AG04450 (cell line): ENCODE measurements at places on chromosomes 1 and 21. TPM values are rescaled to one million over a fixed set of nuclear protein-coding genes. Genes with fewer than 3 reads are reported as not detected.
A peak's percentile ranks its signal among the peaks of the same experiment; 100 is the strongest.

The MROH9 gene
- not detected in 2 replicates for polyA plus RNA-seq

DNA sequence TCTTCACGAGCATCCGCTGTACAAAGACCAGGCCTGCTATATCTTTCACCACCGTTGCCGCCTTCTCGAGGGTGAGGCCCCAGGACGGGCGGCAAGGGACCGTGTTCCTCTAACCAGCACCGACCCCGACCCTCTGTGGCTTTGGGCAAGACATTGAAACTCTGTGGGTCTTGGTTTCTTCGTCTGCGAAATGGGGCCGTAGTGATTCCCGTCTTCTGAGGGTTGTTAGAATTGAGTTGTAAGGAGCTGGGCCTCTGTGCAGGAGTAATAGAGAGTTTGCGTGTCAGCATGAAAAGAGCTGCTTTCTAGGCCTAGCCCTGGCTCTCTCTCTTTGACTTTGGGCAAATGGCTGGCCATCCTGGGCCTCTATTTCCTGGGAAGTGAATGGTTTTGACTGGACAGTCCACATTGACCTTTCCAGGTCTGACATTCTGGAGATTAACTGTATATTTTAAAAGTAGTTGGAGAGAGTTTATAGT lies 591 bp downstream of the MRPL37 start:
- no peak for DNase-seq

GRCh38 chr1:212315907-212316306 lies 30.7 kb downstream of the PPP2R5A start:
- no peak for DNase-seq

DNA sequence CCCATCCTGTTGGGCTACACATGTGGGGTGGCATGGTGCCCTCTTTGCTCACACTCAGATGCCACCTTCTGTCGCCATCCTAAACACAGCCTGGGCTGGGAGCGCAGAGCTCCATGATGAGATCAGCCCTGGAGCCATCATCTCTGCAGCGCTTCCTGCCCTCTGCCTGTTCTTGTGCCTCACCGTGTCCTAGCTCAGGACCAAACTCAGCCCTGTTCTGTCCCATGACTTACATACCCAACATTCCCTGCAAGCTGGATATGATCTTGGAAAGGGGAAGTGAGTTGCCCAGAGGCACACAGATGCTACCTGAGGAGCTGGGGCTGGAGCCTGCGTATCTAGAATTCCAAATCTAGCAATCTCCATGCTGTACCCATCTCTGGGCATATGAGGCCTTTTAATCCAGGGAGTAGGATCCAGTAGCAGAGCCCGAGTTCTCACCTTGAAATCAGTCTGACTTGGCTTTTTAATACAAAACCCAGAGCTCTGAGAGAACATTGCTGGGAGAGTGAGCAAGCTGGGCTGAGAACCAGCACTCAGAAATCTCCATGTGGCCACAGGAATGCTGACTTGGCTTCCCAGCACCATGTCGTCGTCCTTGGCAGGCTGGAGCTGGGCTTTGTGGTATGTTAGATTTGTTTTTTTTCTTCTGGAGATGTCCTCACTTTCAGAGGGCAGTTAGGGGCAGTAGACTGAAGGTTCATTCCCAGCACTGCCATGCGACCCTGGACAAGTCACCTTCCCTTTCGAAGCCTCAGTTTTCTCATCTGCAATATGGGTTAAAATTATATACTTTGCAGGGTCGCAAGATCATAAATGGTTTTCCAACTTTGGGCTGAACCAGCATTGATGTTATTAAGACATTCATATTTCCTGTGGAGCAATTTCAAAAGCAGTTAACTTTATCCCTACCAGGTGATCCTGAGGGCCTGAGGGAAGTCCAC lies 2.6 kb downstream of the ALPL start:
- peak; percentile 89 for DNase-seq

GRCh38 chr1:229147072-229147471 lies 123.8 kb upstream of the RAB4A start:
- no peak for DNase-seq

The KRTAP21-2 gene
- polyA plus RNA-seq = not detected in 2 replicates

The CXADR gene
- polyA plus RNA-seq = 0.67 and 0.99 TPM in 2 replicates

The C1orf53 gene
- polyA plus RNA-seq = 6.2 and 6.4 TPM in 2 replicates

The DCST1 gene
- not detected in 2 replicates for polyA plus RNA-seq

- no peak for DNase-seq
Observed at GRCh38 chr1:214331827-214332423, 51.0 kb downstream of the SMYD2 start.

DNA sequence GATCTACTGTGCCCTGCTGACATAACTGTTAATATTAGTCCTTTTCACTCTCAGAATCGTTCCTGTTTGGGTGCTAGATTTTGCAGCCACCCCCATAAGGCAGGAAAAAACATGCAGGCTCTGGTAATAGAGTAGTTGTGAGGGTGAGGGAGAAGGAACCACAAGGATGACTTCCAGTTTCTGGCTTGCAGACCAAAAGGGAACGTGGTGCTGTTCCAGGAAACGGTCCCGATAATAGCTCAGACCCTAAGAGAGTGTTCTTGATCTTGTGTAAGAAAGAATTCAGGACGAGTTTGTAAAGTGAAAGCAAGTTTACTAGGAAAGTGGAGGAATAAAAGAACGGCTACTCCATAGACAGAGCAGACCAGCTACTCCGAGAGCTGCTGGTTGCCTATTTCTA lies 50.7 kb upstream of the RHOU start:
- DNase-seq = no peak

GRCh38 chr1:83515578-83516154 lies 483.3 kb downstream of the TTLL7 start:
- DNase-seq = no peak

- DNase-seq = no peak
Observed at GRCh38 chr21:41651830-41652229, 115.0 kb downstream of the RIPK4 start.

- DNase-seq = no peak
Observed at GRCh38 chr1:169288011-169288414, 79.6 kb downstream of the NME7 start.

The RSPO1 gene
- 0.04 TPM in 1 of 2 replicates, not detected in the other for polyA plus RNA-seq

The ZNHIT6 gene
- polyA plus RNA-seq = 18.9 and 19.2 TPM in 2 replicates

The OR14K1 gene
- polyA plus RNA-seq = not detected in 2 replicates

The BRWD1 gene
- 13.7 and 19.7 TPM in 2 replicates for polyA plus RNA-seq

DNA sequence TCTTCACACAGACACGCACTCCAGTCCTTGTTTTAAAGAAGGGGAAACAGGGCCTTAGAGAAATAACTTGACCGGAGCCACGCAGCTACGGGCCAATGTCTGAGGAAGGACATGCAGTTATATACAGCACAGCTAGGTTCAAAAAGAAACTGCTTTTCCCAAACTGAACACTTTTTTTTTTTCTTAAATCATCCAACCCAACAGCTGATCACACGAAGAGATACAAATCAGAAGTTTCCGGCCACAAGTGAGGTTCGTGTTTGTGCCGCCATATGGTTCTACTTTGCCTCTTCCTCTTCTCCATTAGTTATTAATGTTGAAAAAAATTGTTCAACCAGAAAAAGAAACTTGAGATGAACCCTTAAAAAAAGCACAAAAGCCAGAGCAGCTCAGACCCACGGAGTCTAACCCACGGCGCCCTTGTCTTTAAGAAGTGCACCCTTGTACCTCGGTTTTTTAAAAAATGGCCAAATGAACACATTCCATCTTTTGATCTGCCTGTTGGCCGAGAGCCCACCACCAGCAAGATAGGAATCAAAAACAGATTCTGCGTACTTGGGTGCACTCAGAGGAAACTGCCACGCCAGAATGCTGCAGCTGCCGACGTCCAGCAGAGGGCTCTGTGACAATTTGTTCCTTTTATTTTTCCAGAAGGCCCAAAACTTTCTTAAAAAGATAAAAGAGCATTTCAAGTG lies 78.9 kb downstream of the SLC66A1 start:
- DNase-seq = peak; percentile 64

DNA sequence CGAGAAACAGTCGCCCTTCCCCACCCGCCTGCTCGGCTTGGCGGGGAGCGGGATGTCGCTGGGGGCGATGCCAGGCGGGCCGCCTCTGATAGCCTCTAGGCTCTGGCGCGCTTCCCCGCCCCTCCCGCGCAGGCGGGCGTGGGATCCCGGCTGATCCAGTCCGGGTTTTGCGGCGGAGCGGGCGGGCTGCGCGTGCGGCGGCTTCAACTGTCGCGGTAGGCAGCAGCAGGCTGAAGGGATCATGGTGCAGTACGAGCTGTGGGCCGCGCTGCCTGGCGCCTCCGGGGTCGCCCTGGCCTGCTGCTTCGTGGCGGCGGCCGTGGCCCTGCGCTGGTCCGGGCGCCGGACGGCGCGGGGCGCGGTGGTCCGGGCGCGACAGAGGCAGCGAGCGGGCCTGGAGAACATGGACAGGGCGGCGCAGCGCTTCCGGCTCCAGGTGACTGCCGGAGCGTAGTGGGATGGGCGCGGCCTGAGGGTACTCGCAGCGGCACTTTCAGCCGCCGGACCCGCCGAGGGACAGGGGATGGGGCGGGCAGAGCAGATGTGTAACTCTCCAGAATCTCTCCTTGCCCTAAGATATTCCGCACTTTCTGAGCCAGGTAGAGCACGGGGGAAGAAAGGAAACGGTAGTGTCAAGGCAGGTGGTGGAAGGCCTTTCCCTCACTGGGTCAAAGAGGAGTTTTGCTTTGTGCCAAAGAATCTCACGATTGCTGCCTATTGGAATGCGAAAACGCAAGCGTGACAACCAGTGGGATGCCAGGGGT lies at the start of gene FAAH:
TSS of gene FAAH (plus strand) at position 210 of the 764 bp plus-strand sequence. CDS start at position 242, 32 bp downstream.
- DNase-seq = no peak

DNA sequence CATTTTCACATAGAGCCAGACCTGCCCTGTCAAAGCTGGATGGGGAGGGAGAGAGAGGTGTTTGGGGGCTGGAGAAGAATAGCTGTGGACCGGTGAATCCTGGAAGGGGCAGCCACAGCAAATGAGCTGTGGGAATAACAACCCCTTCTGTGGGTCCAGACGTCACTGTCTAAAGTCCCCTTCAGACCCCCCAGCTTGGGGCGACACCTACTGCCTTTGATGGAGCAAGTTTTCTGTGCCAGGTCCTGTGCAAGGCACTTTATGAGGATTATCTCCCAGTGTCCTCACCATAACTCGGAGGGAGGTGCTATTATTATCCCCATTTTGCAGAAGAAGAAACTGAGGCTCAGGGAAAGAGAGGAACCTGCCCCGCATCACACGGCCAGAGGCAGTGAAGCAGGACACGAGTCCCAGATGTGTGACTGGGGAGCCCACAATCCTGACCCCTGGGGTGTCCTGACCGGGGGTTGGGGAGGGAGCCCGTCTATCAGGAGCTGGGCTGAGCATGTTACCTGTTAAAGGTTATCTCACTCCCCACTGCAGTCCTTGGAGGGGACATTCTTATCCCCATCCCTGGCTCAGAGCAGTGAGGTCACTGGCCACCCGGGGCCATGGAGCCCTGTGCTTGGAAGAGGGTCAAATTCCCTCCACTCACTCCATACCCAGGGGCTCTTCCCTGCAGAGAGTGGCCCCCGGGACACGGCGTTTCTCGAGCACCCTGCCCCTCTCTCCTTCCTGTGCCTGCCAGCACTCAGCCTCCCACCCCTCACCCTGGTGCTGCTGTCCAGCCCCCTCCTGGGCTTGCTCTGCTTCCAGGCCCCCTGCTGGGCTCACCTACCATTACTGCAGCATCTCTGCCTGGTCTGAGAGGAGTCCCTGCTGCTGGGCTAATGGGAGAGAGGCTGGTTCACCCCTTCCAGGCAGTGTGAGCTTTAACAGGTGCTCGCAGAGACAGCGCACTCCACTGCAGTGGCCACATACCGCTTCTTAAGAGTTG lies 132.9 kb downstream of the PTPRU start:
- DNase-seq = no peak

The CLDN14 gene
- polyA plus RNA-seq = not detected in 2 replicates

The COL11A1 gene
- polyA plus RNA-seq = 8.2 and 8.3 TPM in 2 replicates

The TTLL7 gene
- 14.5 and 17.9 TPM in 2 replicates for polyA plus RNA-seq

DNA sequence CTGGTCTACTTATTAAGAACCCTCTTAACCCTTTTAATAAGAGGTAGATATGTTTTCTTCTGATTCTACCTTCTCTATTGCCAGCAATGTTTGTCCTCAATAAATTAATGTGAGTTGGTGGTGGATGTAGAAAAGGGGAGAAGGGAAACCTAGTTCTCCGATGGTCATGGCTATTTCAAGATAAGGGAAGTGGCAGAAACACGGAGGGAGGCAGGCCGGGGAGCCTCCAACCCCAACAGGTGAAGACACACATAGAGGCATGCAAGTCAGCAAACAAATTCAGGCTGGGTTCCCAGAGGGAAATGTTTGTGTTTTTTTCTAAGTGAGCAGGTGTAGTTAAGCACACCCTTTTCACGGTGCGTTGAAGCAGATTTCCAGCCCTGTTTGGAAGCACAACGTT lies 31.0 kb upstream of the CLDN14 start:
- no peak for DNase-seq

The LRRC38 gene
- not detected in 2 replicates for polyA plus RNA-seq

DNA sequence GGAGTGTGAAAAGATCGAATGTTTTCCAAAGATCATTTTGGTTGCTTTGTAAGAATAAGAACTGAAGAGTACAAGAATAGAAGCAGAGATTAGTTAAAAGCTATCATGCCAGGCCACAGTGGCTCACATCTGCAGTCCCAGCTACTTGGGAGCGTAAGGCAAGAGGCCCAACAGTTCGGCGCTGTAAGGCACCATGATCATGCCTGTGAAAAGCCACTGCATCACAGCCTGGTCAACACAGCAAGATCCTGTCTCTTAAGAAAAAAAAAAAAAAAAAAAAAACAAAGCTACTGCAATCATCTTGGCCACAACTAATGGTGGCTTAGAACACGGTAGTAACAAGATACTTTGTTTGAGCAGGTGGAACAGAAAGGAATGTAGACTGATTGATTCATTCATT lies 116.2 kb downstream of the EIF4G3 start:
- no peak for DNase-seq

The SLC2A5 gene
- 0.20 and 0.21 TPM in 2 replicates for polyA plus RNA-seq

- DNase-seq = no peak
Observed at GRCh38 chr1:77081834-77082233, 137.4 kb downstream of the PIGK start.

The SMCP gene
- polyA plus RNA-seq = not detected in 2 replicates

GRCh38 chr1:103056423-103056822 lies 51.9 kb downstream of the COL11A1 start:
- no peak for DNase-seq

The CA14 gene
- 0.09 TPM in 2 replicates for polyA plus RNA-seq

DNA sequence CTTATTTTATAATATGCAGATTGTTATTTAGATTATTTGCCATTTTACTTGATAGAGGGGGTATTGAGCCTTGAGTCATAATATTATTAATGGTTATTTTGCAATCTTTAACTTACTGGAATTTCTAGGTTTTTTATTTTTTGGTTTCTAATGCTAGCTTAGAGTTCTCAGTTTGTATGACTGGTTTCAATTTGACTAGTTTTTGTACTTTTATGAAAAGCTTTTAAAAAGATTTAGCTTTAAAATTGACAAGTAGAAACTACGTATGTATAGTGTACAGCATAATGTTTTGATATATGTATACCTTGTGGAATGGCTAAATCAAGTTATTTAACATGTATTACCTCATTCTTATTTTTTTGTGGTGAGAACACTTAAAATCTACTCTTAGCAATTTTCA lies 41.5 kb downstream of the CEP350 start:
- no peak for DNase-seq

The CAMK1G gene
- polyA plus RNA-seq = 2.0 and 2.1 TPM in 2 replicates

- DNase-seq = no peak
Observed at GRCh38 chr1:233796146-233796783, 108.2 kb upstream of the SLC35F3 start.

GRCh38 chr1:1990222-1990621 lies 13.4 kb downstream of the CFAP74 start:
- no peak for DNase-seq
